Activated CD8-positive, alpha-beta memory T cell treated with anti-CD3 and anti-CD28 coated beads for 1 hour (primary cell): ENCODE measurements at places on chromosomes 4 and X.

DNA sequence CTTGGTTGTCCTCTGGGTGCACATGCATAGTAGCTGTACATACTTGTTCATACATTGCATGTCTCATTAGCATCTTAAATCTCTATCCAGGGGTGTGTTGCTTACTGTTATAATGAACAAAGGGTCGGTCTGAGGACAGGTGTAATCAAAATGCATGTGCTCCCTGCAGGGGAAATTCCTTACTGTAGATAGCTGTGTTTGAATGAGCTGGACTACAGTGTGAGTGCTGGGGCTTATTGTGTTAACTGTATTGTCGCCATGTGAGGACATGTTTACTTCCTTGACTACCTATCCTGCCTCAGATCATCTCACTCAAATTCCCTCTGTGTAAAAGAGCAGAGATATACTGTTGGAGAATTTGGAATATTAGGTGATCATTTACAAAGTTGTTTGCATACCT lies 98.7 kb downstream of the KLHL34 start:
- no peak for DNase-seq

DNA sequence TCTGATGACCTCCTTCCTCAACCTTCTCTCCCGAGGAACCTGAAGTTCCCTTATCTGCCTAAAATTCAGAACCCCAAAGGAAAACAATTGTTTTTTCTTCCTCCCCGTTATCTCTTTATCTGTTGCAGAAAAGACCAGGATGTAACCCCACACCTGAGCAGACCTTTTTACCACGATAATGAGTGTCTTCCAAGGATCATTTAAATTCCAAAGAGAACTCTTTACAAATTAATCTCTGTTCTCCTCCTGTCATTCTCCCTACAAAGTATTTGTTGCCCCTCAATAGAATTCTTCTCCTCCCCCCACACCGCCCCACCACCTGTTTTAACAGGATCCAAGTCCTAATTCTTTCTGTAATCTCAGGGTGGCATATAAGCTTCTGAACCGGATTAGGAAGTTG lies 78.5 kb upstream of the NLGN4X start:
- DNase-seq: no peak

DNA sequence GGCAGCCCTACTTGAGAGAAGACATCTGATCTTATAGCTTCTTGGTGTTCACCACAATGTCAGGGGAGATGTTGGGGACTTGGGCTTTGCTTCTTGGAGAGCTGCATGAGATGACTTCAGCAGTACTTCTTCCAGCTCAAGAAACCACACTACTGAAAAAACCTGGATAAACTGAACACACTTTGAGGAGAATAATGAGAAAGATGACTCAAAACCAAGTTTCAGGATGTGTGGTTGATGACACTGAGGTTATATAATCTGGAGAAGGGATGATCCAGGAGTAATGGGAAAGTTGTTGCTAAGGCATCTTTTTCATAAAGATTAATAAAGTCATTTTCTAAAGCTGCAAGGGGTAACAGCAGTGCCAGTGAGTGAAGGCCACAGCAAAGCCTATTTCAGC lies 58.4 kb upstream of the PNPLA4 start:
- DNase-seq: no peak

DNA sequence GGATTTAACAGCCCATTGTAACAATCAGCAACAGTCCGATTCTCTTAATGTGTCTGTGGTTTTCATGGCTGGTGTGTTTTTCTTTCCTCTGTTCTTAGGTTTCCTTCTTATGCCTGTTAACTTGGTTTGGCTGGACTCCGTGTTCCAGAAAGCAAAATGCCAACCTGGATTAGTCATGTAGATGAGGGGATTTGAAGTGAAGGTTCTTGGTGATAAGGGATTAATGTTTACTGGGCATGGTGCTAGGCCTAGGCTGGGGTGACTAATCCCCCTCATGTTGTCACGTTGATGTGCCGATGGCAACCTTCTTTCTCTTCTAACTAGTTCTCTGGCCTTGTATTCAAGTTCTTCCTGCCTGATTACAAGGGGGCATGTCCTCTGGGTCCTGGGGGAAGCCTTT lies 85.9 kb downstream of the REPS2 start:
- DNase-seq: no peak

DNA sequence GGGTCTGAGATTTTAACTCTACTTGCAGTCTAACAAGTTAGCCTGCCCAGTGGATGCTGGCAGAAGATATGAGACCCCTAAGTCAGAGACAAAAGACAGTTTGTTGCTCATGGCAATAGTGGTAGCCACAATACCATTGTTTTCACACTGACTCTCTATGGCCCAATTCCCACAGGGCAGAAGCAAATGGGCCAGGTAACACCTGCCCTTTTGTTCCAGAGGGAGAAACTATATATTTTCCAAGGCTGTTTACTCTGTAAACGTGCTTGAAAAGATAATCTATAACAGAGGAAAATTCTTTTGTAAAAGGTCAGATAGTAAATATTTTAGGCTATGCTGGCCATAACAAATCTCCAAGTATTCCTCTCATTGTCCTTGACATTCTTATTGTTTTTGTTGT lies 57.2 kb upstream of the NPNT start:
- no peak for DNase-seq

DNA sequence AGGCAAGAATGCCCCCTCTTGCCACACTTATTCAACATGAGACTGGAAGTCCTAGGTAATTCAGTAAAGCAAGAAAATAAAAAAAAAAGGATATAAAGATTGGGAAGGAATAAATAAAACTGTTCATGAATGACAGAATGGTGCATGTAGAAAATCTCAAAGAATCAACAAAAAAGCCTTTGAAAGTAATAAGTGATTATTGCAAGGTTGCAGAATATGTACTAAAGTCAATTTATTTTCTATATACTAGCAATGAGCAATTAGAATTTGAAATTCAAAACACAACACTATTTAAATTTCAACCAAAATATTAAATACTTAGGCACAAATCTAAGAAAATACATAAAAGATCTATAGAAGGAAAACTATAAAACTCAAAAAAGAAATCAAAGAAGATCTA lies 58.6 kb downstream of the MAGEA10 start:
- DNase-seq: no peak

GRCh38 chr4:15005474-15006115 lies 3.3 kb downstream of the CPEB2 start:
- no peak for DNase-seq
